Hindlimb muscle (tissue), 1 donor: ENCODE measurements at places on chromosomes 12 and 14.

- DNase-seq: no peak
Measured at GRCh38 chr14:105332350-105332874, 17.9 kb downstream of the PACS2 start.

DNA sequence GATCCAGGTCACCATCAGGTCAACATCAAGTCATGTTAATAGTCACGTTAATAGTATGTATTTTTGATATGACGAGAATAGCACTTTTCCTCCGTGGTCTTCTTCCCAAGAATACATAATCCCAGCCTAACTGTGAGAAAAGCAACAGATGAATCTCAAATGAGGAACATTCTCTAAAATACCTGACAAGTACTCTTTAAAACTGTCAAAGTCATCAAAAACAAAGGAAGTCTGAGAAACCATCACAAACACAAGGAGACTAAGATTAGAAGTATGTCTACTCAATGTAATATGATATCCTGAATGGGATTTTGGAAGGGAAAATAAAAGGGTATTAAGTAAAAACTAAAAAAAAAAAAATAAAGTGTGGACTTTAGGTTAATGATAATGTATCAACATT lies 36.8 kb upstream of the GLIPR1 start:
- DNase-seq: no peak

DNA sequence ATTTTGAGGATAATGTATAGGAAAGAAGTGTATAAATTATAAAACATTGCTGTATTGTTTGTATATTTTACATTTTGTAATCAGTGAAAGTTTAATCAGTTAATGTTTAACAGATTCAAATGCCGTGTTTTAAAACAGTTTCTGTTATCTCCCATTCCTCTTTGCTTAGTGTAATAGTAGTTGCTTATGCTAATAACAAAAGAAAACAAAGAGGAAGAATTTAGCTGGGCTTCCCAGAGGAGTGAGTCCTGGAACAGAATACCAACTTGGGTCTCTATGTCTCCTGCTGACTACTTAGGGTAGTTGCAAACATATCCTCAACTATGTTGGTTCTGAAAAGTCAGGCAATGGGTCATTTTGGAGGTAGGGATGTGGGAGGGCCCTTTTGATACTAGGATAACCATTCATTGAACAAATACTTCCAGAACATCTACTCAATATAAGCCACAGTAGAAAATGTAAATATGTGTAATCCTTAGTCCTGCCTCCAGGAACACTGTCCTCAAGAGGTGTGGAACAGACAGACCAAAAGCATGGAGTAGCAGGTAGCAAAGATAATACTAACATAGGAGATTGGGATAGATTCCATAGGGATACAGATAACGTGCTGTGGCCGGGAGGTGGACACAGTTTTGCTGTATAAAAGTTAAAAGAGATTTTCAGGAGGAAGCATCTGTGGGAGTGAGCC lies 36.1 kb upstream of the EVL start:
- no peak for DNase-seq

GRCh38 chr12:45289245-45290215 lies 73.6 kb downstream of the ANO6 start:
- no peak for DNase-seq

GRCh38 chr12:18456344-18456743 lies 195.0 kb downstream of the PIK3C2G start:
- no peak for DNase-seq

DNA sequence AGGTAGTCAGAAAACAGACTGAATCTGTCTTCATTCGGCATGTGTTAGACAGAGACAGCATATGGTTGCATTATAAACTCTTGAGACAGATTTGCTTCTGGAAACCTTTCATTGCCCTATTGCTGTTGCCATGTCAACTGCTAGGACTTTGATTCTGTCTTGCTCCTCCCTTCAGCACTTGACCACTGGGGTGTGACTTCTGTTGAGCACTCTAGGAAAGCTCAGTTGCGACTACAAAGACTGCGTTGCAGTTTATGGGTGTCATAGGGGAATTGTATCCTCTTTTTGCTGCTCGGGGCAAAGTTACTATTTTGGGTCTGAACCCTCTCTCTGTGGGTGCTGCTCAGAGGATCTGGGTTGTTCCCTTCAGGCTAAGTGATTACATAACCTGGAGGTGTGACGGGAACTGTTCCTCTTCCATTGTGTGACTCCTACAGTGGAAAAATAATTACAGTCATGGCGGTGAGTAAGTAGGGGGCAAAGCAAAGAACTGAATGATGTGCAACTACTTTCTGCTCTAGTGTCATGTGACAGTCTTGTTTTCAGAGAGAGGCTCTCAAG lies 44.3 kb upstream of the TRIM9 start:
- DNase-seq: no peak

DNA sequence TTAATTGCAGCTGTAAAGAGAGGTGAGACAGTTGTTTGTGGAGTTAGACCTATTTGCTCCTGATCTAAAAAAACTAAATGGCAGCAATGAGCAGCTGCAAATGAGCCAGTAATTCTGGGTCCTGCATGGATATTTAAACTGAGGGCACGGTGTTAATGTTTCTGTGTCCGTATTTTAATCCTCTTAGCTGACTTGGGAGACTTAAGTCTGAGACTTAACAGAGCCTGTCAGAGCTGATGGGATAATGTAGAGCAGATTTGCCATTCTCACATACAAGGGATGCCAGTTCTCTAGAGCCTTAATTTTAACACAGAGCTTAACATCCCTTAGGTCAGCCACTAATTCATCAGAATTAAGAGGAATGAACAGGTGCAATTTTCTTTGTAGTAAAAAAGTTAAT lies 178.6 kb upstream of the PDE3A start:
- no peak for DNase-seq

- no peak for DNase-seq
Measured at GRCh38 chr12:109009766-109010165, 11.1 kb downstream of the SVOP start.

GRCh38 chr12:86257134-86257533 lies 943 bp upstream of the MGAT4C start:
- no peak for DNase-seq
